ENCODE measurements at places on chromosomes 16 and 17.

GRCh38 chr17:68248199-68248825 is 469 bp downstream of the AMZ2 start:
- peak; percentile 66 for DNase-seq

DNA sequence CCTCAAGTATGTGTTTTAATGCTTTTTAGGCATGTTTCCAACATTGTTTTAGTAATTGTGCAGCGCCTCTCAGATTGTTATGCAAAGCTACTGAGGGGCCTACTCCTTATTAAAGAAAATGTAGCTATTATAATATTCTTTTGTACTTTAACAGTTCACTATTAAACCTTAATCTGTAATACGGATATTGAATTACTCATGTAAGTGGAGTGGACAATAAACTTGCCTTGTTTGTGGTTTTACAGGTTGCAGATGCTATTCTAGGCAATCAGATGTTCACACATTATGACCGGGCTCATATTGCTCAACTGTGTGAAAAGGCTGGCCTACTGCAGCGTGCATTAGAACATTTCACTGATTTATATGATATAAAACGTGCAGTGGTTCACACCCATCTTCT is 41.0 kb downstream of the PTRH2 start:
- peak; percentile 36 for DNase-seq

- DNase-seq, result peak; percentile 82
Measured at GRCh38 chr17:7281074-7281952, at the start of gene SLC2A4. SLC2A4 (plus strand) TSS chr17:7281718; CDS start chr17:7281935, 217 bp downstream.

DNA sequence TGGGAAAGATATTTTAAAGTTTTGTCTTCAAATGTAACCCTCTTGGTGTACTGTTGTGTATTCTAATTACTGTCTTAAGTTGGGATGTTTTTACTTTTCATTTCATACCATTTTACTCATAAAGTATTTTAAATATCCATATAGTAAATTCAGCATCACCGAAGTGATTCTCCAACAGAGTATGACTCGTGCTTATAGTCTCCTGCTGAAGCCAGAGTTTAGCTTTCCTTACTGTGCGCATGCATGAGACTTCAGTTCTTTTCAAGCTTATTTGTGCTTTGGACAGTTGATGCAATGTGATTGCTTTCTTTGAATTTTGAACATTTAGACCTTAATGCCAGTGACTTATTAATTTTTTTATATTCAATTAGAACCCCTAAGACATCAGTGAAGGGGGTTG is 7.4 kb upstream of the VPS35L start:
- DNase-seq, result no peak

DNA sequence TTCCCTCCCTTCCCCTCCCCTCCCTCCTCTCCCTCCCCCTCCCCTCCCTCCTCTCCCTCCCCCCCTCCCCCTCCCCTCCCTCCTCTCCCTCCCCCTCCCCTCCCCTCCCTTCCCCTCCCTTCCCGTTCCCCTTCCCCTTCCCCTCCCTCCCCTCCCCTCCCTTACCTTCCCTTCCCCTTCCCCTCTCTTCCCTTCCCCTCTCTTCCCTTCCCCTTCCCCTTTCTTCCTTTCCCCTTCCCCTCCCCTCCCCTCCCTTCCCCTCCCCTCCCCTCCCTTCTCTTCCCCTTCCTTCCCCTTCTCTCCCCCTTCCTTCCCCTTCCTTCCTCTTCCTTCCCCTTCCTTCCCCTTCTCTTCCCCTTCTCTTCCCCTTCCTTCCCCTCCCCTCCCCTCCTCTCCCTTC is 61.1 kb downstream of the EMP2 start:
- no peak for DNase-seq

- no peak for DNase-seq
Measured at GRCh38 chr16:67992661-67993206, 6.5 kb downstream of the DPEP2 start.

DNA sequence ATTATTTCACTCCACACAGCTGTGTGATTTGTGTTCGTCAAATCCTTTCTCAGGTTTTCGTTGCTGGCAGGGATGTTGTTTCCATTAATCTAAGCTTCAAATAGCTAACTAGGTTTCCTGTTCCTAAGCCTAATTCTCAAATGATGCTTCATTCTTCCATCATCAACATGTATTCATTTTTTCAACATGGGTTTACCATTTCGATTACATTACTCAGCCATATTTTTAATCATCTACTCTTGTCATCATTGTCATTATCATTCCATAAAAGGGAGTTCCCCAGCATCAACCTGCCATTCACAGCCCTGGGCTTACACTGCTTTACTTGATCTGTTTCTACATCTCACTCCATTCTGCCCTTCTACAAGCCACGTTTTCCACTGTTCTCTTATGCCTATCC is 33.3 kb upstream of the ANKFN1 start:
- DNase-seq, result no peak

GRCh38 chr16:64809876-64810629 is 311.8 kb downstream of the CDH11 start:
- no peak for DNase-seq

- peak; percentile 81 for DNase-seq
Measured at GRCh38 chr16:58459344-58460218, 40.4 kb upstream of the NDRG4 start.

GRCh38 chr17:45700171-45701090 is 83.7 kb upstream of the CRHR1 start:
- no peak for DNase-seq

GRCh38 chr17:73559532-73559931 is 84.7 kb downstream of the SDK2 start:
- no peak for DNase-seq

DNA sequence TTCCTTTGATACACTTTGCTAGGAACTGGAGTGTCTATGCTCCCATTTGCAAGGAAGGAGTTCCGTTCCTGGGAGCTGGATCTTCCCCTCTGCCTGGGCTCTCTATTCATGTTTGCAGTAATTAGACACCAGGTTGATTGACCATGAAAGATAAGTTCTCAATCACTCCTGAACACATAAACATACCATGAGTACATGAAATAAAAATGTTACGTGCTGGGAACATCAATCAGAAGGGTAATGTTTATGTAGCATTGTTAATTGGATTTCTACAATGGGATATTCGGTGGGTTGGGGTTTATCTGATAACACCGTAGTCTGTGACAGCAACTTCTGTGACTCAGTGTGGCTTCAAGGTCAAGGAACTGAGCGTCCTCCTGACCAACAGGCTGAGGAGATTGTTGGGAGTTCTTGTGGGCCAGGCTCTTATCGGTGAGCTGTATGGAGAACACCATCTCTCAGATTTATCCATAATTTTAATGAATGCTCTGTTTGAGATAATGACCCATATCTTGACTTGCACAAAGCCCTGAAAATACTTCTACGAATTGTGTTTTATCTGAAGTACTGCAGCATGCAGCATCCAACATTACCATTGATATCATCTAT is 136.4 kb downstream of the NPIPB5 start:
- no peak for DNase-seq

DNA sequence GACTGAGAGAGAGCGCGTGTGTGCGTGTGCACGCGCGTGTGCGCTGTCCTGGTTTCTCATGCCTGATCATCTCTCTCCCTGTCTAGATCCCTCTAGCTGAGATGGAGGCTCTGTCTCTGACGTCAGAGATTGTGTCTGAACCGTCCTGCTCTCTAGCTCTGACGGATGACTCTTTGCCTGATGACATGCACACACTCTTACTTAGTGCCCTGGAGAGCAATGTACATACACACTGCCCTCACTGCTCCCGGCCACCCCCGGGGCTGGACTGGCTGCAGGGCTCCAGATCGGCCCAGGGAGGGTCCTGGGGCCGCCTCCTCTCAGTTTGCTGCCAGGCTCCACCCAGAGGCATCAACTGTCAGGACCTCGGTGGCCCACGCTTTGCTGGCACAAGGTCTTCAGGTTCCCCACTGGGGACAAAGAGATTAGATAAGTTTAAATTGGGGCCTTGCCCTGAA is 13.1 kb upstream of the ABCC3 start:
- DNase-seq, result peak; percentile 29

DNA sequence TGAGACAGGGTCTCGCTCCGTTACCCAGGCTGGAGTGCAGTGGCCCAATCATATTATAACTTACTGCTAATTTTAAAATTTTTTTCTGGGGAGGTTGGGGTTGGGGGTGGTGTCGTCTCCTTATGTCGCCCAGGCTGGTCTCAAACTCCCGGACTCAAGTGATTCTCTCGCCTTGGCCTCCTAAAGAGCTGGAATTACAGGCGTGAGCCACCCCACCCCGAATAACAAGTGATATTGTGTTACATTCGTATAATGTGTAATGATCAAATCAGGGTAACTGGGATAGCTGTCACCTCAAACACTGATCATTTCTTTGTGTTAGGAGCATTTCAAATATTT is 16.2 kb upstream of the KPNA2 start:
- DNase-seq, result no peak

DNA sequence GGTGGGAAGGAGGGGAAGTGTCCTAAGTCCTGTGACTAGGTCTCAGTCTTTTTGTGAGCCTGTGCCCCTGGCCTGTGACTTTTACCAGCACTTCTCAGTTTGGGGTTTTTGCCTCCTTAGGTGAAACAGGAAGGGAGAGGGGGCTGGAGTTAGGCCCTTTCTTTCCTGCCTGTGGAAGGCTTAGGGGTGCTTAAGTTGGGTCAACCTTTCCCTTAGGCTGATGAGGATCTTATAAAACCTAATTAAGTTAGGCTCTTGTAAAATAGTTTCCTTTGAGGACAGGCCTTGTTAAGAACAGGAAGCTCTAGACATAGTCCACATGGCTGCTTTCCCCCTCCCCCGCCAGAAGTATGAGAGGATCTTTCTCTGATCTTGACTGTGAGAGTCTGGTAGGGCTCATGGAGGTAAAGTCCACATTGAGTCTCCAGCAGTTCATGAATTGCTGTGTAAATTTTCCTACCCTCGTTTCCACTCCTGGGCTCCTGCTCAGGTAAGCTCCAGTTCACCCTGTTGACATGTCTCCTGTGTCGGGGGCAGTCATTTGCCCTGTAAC is 17.0 kb upstream of the DNASE1 start:
- no peak for DNase-seq

DNA sequence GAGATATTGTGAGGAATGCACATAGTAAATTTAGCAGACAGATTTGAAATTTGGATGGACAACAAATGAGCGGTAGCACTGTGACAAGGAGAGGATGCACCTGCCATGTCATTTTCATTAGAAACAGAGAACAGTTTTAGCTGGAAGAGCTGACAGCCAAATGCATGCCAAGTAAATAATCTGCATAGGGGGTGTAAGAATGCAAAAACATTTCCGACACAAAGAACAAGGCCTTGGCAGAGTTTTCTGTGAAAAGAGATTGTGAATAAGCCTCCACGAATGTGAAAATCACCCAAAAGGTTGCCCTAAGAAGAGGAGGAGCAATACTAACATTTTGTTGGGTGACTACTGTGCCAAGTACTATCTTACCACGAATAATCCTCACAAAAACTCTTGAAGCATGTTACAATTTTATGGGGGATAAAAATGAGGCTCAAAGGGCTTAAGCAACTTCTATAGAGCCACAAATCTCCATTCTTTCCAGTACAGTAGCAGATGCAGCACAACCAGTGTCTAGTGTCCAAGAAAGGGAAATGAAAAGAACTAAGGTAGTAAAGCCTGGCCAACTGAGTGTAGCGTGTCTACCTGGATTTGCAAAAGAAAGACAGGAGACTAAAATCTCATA is 28.3 kb downstream of the TMEM100 start:
- no peak for DNase-seq

DNA sequence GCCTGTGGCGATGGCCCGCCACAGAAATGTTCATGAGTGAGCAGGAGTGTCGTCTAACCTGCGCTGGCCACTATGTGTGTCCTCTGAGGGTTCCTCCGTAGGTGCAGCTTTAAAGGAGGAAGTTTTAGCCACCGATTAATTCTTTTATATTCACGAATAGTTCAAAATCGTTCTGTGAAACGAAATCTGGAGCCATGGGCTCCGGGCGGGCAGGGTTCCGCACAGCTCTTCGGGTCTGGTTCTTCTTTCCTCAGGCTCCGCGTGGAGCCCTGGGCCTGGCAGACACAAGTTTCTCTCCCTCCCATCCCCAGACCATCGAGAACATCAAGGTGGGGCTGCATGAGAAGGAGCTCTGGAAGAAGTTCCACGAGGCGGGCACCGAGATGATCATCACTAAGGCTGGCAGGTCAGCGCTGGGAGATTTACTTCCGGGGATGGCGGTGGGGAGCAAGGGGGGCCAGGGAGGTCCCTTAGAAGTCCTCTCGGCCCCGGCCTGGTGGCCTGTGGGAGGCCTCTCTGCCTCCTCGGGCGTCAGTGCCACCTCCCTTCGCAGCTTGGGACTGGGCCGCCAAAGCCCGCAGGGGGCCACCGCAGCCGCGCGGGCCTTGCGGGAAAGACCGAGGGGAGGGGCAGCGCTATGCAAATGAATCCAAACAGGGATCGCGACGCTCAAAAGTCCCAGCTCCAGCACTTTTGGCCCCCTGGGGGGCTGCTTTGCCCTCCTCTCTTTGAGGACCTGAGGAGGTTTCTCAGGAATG is 5.2 kb downstream of the TBX4 start:
- DNase-seq, result no peak

DNA sequence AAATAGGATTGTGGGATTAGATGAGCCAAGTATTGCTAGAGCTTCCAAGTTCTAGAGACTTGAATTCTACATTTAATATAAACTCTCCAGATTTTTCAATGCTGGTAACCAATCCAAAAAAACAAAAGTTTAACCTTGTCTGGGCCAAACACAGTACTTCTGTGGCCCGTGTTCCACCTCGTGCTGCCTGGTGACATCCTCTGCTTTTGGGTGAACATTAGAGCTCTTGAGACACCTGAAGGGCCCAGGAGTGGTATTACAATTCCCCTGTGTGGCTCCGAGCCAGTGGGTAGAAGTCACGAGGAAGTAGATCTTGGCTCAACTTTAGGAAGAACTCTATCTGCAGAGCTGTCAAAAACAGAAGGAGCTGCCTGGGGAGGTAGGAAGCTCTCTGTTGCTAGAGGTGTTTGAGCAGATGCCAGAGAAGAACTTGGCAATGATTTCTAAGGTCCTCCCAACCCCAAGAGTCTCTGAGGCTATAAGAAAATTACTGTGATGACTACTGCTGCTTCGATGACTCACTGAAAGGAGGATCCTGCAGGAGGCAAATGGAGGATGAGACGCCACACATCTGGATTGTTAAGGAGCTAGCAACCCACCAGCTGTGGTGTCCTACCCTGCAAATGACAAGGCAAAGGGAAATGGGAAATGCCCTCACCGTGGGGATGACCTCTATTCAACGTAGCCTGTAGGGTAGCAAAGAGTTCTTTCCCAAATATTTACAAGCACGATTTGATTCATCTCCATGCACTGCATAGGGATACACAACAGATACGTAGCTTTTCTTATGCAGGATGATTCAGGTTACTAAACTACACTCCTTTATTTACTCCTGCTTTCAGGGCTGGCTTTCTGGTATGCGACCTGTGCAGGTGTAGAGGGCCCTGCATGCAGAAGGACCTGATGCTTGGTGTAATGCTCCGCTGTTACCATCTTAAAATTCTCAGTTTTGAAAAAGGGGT is 45.8 kb upstream of the GAS7 start:
- DNase-seq, result peak; percentile 7
